Ovary (tissue), 10 donors: ENCODE measurements at places on chromosomes 6 and 20. TPM values are rescaled to one million over a fixed set of nuclear protein-coding genes. Genes with fewer than 3 reads are reported as not detected.
A peak's percentile ranks its signal among the peaks of the same experiment; 100 is the strongest.

RNF182 gene
- 0.42 TPM for total RNA-seq

GPR63 gene
- 1.7 TPM for total RNA-seq

PNPLA1 gene
- not detected for total RNA-seq

HLA-DOA gene
- total RNA-seq: 17.3 TPM

SKIC2 gene
- 53.4 TPM for total RNA-seq

ARMC2 gene
- 14.7 TPM for total RNA-seq

DNA sequence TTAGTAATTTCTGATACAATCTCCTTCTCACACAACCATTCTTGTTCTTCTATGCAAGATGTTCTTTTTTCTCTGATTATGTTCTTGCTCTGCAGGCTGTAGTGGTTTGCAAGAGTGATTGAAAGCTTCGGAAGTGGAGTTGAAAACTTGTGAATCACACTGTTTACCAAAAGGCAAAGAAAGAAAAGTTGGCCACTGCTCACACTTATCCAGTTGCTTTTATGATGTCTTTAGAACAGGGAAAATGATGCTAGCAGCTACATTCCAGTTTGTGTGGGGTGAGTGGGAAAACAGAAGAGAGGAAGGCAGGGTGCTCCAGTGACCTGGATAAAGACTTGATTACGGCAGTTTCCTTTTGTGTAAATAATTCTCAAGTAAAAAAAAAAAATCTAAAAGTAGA, 583.3 kb downstream of the TENT5A start:
- DNase-seq: no peak

DNA sequence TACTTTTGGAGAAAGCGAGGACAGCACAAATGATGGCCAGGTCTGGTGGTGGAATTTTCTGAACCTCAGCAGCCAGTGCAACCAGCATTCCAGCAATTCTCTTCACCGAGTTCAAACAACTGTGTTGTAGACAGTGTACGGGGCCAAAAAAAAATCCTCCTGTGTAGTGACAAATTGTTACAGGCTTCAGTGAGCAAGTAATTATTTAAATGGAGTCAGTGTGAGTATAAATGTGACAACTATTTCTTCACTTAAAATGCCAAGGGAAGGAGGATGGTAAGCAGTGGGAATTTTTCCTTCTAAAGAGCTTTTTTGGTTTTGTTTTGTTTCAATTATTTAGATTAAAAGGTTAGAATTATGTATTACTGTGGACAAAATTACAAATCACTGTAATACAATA, 154.1 kb downstream of the TMEM242 start:
- no peak for DNase-seq

- no peak for DNase-seq
These were observed 5.4 kb downstream of the SYS1 start for GRCh38 chr20:45368221-45368980.

- DNase-seq: no peak
These were observed 802.3 kb downstream of the MAFB start for GRCh38 chr20:39886650-39887190.

DNA sequence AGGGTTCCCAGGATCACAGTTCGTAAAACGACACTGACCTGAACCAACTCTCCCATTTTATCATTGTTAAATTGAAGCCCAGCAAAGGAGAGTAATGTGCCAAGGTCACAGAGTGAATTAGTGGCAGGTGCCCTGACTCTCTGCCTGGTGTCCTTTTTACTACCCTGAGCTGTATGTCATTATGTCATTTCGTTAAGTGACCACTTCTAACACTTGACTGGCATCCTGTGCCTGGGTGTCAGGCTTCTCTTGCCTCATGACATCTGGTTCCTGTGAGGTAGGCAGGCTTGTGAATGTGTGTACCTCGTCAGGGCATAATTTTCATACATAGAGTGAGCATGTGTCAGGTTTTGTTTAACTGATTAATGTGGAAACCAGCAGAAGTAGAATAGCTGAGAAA, 48.6 kb downstream of the RALY start:
- no peak for DNase-seq

GRCh38 chr20:33604084-33604990, 57.8 kb upstream of the C20orf144 start:
- DNase-seq: no peak

- DNase-seq: no peak
These were observed 73.8 kb downstream of the HUS1B start for GRCh38 chr6:583116-583515.

DNA sequence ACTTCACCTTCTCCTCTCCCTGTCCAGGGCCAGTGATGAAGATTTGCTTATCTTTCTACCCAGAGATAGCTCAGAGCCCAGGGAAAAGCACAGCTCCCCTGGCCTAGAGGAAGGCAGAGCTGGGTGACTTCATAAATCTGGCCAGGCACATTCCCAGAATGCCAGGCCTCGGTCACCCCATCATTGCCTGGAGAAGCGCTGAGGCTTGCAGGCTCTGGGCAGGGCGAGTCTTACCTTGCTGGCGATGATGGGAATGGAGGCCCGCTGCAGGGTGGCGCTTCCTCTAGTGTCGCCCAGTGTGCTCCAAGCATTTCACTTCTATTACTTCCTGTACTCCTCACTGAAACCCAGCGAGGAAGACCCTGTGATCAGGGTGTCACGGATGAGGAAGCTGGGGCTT, 60.1 kb downstream of the DAAM2 start:
- DNase-seq: no peak

- no peak for DNase-seq
These were observed 29.8 kb downstream of the NDUFAF5 start for GRCh38 chr20:13814672-13815071.

DNA sequence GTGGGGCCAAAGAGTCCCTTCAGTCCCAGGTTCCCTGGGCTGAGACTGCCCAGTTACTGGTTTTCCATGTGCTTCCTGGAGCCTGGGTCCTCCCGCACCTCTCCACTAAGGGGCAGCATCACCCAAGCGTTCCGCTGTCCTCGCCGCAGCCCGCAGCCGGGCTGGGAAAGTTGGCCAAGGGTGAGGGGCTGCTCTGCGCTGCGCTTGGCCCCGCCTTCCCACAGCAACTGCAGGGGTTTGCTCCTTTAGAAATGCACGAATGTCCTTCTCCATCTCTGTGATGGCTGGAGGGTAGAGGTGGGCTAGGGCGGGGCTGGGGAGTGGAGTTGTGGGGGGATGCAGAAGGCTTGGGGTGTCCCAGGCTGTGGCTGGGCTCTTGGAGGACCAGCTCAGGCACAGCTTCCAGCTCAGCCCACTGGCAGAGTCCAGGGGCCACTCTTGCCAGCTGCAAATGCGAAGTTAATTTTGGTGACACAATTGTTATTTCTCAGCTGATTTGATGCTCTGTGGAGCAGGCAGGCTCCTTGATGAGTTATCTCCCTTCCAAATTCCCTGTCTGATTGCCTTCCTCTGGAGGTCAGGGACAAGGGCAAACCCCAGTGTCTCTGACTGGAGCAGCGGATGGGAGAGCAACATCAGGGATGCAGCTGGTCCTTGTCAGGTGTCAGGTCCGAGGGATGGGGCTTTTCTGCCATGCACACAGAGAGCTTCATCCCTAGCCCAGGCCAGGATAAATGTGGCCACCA, 63.2 kb downstream of the NOL4L start:
- DNase-seq: peak; percentile 71

DNA sequence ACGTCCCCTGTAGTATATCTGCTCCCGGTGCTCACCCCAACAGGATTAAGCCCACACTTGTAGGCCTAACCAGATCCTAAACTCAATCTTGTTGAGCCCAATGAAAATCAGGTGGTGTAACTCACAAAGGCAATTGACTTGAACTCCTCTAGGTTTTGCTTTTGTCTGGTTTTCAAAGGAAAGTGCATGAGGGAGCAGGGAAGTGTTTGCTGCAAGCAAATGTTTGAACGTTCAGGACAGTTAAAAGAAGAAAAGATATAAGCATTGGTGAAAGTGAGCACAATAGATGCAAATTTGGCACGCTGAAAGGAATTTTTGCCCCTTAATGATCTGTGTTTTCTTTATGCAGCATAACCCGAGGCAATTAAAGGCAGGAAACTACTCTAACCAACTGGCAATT, 212.6 kb downstream of the PLCB1 start:
- DNase-seq: no peak

DNA sequence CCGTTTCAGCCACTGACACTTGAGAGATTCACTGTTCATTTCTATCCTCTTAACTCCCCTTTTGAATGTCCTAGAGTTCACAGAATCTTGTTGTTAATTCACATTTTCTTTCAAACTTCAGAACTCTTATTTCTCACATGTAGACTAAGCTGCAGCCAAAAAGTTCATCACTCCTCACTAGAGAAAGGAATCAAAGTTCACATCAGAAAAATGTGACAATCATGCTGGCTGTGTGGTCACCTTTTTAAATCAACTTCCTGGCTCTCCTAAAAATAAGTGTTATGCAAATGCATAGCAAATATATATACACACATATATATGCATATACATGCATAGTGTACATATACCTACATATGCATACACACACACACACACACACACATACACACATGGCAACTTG, 123.0 kb downstream of the CBLN4 start:
- no peak for DNase-seq

GRCh38 chr6:85449818-85450759, at the start of gene NT5E:
Gene NT5E (plus strand): TSS chr6:85450083. CDS start chr6:85450140, 57 bp downstream.
- DNase-seq: peak; percentile 78

- DNase-seq: no peak
These were observed 31.2 kb downstream of the FAM83B start for GRCh38 chr6:54877713-54878317.

- DNase-seq: peak; percentile 81
These were observed 34.7 kb upstream of the MICB start for GRCh38 chr6:31462964-31463870.

GRCh38 chr6:128754658-128755256, 128.2 kb upstream of the LAMA2 start:
- no peak for DNase-seq

DNA sequence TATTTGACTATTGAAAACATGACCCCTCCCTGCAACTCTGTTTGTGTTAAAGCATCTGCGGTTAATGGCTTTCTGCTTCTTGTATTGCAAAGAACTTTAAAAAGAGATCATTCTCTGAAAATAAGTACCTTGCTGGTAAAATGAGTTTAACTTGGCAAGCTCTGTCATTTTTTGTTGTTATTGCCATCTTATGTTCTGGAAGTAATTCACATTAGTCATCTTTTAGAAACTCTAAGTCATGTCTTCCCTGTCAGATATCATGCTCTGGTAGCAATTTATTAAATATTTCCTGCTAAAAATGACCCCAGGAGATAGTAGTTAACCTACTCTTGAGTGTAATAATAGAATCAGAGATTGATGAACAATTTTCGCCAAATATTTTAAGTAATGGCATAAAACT, 890.6 kb downstream of the KIF16B start:
- DNase-seq: no peak

GRCh38 chr6:16659466-16660156, 101.6 kb downstream of the ATXN1 start:
- DNase-seq: no peak

GRCh38 chr6:153145591-153145990, 14.5 kb upstream of the RGS17 start:
- no peak for DNase-seq

DNA sequence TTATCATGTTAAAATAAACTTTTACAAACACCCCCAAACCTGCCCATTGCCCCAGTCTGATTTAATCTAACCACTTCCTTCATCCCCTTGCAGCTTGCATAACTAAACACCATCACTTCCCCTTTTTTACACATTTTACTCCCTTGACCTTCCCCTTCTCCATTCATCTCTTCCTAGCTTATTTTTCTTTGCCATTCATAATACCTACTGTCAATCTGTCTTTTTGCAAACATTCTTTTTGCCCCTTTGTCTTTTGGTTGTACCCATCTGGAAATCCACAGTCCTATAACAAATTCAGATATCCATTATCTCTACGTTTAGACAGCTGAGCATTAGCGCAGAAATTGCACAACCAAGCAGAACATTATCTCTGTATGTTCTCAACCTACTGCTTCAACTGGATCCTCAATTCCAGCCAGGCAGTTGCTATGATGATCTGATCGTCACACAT, 51.2 kb downstream of the C6orf52 start:
- DNase-seq: no peak

DNA sequence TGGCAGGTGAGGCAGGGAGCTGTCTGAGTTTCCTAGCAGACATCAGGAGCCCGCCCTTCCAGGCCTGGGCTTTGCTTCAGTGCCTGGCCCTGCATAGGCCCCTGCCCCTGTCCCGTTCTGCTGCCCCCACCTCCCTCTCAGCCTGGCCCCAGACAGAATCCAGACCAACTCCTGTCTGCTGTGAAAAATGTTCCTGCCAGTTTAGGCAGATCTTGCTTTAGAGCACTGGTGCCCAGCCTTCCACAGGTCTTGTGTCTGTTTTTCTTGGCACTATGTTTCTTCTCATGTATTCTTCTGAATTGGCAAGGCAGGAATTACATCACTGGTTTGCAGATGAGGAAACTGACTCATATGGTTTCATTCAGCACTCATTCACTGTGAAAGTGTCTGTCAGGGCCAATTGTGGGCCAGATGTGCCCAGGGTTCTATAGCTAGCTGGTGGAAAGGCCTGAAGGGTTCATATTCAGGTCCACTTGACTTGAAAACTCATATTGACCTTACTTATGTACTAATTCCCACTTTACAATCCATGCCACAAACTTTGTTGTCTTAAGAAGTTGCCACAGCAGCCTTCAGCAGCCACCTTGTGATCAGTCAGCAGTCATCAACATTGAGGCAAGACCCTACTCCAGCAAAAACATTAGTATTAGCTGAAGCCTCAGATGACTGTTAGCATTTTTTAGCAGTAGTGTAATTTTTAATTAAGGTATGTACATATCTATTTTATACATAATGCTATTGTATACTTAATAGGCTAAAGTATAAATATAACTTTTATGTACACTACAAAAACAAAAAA, 40.5 kb downstream of the HLA-F start:
- DNase-seq: no peak

- no peak for DNase-seq
These were observed 61.1 kb downstream of the HMGN3 start for GRCh38 chr6:79173378-79173777.

DNA sequence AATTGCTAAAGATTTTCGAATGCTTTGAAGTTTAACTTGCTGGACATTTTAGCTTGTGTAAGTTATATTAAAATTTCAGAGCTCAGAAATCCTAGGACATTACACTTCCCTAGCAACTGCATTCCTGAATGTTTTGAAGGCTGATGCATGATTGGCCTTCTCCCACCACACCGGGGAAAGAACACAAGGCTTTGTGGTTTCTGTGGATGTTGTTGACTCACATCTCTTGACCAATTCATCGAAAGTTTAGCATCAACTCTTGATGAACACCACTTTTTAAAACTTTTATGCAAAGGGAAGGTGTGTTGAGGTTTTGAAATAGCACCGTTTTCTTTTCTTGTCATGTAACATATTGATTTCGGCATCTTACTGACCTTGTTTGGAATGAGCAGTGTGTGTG, 81.1 kb downstream of the RIMS1 start:
- DNase-seq: no peak

DNA sequence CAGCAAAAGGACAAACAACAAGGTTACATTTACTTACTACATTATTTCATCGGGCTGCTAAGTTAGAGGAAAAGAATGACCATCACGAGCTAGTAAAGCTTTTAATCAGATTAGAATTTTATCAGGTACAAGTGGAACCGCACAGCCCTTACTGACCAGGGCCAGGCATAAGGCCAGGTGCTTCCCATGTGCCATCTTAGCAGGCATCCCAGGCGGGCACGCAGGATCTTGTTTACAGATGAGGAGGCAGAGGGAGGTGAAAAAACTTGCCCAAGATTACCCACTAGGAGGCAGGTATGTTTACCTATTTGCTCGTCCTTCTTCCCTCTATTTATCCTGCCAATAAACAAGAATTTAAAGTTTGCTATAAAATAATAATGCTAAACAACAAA, 10.7 kb downstream of the EZR start:
- DNase-seq: no peak
